ENCODE measurements at places on chromosomes 1 and 21. TPM values are rescaled to one million over a fixed set of nuclear protein-coding genes. Genes with fewer than 3 reads are reported as not detected.

The AGRN gene
- total RNA-seq = 35.2 TPM

The ANKRD45 gene
- total RNA-seq = 1.1 TPM

The TMIGD3 gene
- total RNA-seq = not detected

The PUM1 gene
- total RNA-seq = 67.5 TPM

The FH gene
- 153 TPM for total RNA-seq

The KRTAP23-1 gene
- total RNA-seq = not detected

The TRIM17 gene
- total RNA-seq = 0.33 TPM

The CYP4Z1 gene
- not detected for total RNA-seq

The SPATA1 gene
- total RNA-seq = 0.37 TPM

The NR1I3 gene
- not detected for total RNA-seq

The PLA2G2F gene
- not detected for total RNA-seq

The TRPM2 gene
- total RNA-seq = under 0.01 TPM

The RNF186 gene
- total RNA-seq = 0.12 TPM

The GFI1 gene
- 0.11 TPM for total RNA-seq

The NBPF4 gene
- not detected for total RNA-seq

The ETV3L gene
- total RNA-seq = not detected

All from uterine smooth muscle cell (primary cell).